ENCODE measurements at places on chromosomes 4 and X.

- DNase-seq: no peak
These were observed 81.1 kb downstream of the DLG3 start for GRCh38 chrX:70525733-70526132.

DNA sequence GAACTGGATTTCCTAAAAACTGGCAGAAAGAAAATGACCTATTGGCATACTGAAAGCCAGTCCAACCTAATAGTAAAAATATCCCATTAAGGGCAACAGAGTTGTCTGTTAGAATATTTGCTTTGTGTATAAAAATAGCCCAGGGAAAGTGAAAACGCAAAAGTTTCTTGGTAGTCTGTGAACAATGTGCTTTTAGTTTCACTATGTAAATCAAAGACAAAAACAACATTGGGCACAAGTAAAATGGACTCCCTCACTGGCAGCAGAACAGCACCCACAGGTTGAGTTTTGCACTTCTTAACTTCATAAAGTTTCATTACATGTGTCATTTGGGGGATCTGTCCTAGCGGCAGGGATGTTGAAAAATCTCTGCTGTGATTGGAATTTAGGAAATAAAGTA, 4.3 kb upstream of the FGG start:
- no peak for DNase-seq

DNA sequence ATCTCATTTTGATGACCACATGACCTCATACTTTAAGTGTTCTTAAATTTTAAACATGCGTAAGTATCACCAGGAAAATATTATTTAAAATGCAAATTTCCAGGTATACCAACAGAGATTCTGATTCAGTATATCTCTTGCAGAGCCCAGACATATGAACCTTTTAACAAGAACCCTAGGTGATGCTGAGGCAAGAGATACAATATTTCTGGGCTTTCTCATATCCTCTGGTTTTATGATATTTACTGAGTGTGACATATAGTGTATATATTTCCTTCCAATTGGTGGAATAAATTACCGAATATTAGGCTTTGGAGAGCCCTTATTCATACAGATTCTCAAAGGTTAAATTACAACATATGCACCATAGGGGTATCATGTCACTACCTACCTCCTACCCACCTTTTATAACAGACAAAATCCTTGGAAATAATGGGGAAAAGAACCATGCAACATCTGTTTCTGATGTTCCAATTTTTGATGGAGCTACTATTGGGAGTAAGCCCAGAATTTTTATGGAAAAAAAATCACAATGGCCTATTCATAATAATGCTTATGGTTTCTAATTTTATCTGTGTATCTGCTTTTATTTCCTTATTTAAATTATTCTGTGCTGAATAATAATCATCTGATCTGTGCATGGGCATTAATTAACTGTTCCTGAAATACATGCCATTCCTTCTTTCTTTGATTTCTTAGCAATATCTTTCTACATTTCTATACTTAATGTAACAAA, 27.1 kb downstream of the KCTD8 start:
- no peak for DNase-seq

- DNase-seq: no peak
These were observed 84.0 kb downstream of the NAA11 start for GRCh38 chr4:79241846-79242245.

GRCh38 chrX:147779173-147779572, 132.5 kb upstream of the FMR1 start:
- no peak for DNase-seq

GRCh38 chr4:41613821-41614220, 75.9 kb downstream of the LIMCH1 start:
- no peak for DNase-seq

- DNase-seq: no peak
These were observed 29.5 kb downstream of the PPP2R3B start for GRCh38 chrX:357035-357692.

GRCh38 chr4:33226133-33226532, 2506.0 kb downstream of the PCDH7 start:
- DNase-seq: no peak

DNA sequence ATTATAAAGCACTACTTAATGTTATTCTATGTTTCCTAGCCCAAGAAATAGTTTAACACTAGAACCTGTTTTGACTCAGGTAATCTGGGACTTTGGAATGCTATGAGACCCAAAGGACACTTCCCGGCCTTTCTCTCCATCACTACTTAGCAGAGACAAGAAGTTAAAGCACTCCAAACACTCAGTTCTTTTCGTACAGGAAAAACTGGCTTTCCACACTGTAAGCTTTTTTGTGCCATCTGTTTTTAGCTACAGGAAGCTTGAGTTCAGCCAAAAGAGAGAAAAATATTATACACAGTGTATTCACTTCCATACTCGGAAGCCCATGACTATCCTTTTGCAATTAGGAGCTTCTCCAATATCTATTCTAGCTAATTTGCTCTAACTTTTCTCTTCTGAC, 7.9 kb upstream of the FGF13 start:
- no peak for DNase-seq

- DNase-seq: no peak
These were observed 111.9 kb upstream of the ACSL4 start for GRCh38 chrX:109844986-109845385.

GRCh38 chr4:14309431-14309830, 681.9 kb upstream of the BOD1L1 start:
- DNase-seq: no peak

DNA sequence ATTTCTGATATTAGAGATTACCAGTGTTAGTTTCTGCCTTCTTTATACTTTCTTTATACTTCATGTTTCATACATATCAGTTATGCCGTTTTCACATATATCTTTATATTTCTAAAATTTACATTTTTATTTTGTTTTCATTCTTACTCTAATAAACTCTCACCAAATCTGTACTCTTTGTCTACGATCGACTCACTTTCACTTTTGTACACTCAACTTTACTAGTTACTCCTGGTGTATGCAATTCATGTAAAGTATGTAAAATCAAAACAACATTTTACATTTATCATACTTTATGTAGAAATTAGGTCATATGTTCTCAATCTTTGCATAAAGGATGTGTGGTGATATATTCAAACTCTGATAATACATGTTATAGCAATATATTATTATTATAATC, 59.9 kb downstream of the UGT2A3 start:
- DNase-seq: no peak

- no peak for DNase-seq
These were observed 79.5 kb downstream of the AFF1 start for GRCh38 chr4:87014284-87014782.

GRCh38 chr4:61273233-61273632, 73.1 kb downstream of the ADGRL3 start:
- no peak for DNase-seq

GRCh38 chr4:957231-957580, 16.2 kb downstream of the DGKQ start:
- DNase-seq: no peak

- no peak for DNase-seq
These were observed 25.6 kb upstream of the PLS3 start for GRCh38 chrX:115535421-115535820.

- peak; percentile 56 for DNase-seq
These were observed at the start of gene NAP1L5 for GRCh38 chr4:88697588-88698329. TSS of gene NAP1L5 (minus strand) at chr4:88697829. CDS start at chr4:88697754, 75 bp downstream.

DNA sequence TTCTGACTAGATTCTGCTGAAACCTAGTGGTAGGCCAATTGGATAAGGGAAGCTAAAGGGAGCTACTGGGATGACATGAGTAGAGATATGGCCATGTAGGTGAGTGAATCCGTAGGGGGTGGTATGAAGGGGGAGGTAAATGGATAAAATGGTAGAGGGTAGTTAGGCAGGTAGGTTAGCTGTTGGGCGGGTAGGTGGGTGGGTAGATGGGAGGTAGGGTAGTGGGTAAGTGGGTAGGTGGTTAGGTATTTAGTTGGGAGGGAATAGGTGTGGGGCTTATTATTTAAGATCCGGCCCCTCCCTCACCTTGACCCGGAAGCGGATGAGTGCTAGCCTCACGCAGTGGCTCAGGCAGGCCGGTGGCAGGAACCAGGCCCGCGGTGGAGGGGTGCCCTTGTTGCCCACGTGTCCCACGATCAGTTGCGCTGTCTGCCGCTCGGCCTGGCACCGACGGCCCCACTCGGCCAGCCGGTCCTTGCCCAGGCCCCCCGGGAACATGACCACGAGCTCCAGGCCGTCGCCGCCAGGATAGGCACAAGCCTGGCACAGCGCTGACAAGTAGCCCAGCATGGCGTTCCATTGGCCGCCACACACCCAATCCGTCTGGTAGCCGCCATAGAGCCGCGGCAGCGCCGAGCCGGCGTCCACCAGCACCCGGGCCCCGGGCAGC, 725 bp downstream of the FAM120C start:
- DNase-seq: peak; percentile 39

- peak; percentile 86 for DNase-seq
These were observed 107.9 kb downstream of the PALLD start for GRCh38 chr4:168604496-168605373.

- DNase-seq: no peak
These were observed 165.8 kb downstream of the SHROOM4 start for GRCh38 chrX:50648156-50648555.

DNA sequence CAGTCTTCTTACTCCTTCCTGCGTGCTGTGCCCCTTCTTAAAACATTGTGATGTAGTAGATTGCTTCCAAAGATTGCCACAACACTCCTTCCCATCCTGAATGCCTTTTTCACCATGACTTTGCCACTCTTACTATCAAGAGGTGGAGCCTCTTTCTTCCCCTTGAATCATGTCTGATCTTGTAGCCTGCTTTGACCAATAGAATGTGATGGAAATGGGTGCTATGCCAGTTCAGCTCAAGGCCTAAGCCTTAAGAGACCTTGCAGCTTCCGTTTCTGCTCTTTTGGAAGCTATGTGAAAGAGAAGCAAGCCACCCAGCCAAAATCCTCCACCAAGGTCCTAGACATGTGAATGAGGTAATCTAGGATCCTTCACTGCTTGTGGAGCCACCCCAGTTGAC, 31.6 kb upstream of the RP2 start:
- DNase-seq: no peak

DNA sequence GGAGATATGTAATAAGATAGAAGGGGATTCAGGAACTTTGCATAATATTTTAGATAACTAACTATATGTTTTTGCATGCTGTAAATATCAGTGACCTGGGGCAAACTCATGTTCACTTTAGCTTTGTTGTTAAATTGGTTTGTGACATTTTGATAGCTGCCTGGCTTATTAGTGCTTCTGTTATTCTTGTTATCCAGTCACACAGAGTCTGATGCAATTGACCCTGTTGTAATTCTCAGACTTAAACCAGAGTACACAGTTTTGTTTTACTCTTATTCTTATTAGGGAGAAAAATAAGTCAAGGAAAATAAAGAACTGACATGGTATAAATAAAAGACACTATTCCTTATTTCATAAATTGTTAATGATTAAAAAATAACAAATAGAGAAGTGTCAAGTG, 516.7 kb upstream of the SLIT2 start:
- no peak for DNase-seq

- no peak for DNase-seq
These were observed 964.3 kb upstream of the TENM3 start for GRCh38 chr4:181278941-181279340.

DNA sequence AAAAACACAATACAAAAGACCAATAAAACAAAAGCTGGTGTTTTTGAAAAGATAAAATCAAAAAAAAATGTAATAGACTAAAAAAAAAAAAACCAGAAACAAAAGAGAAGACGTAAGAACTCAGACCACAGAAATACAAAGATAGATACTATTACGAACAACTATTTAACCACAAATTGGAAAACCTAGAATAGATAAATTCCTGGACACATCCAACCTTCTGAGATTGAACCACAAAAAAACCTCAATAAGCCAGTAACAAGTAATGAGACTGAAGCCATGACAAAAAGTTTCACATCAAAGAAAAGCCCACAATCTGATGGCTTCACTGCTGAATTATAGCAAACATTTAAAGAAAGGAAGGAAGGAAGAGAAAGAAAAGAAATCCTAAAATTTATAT, 16.2 kb downstream of the RCHY1 start:
- DNase-seq: no peak

DNA sequence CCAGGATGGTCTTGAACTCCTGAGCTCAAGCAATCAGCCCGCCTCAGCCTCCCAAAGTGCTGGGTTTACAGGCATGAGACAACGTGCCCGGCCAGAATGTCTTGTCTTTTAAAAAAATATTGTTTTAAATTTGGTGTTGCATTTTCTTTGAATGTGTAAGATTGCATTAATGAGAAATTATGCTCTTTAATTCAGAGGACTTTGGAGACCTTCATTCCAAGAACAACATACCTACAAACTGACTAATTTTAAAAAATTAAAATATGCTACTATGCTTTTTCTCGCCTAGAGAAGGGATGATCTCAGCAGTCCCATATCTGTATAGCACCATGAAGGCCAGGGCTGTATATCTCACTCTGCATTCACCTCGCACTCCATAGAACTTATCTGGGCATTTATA, 204.3 kb upstream of the SLC7A11 start:
- no peak for DNase-seq

- no peak for DNase-seq
These were observed 28.2 kb upstream of the MCF2 start for GRCh38 chrX:139736151-139736550.

- DNase-seq: peak; percentile 51
These were observed 763 bp downstream of the PYURF start for GRCh38 chr4:88522702-88523324.

- DNase-seq: no peak
These were observed 18.8 kb downstream of the MSANTD1 start for GRCh38 chr4:3267576-3268394.

DNA sequence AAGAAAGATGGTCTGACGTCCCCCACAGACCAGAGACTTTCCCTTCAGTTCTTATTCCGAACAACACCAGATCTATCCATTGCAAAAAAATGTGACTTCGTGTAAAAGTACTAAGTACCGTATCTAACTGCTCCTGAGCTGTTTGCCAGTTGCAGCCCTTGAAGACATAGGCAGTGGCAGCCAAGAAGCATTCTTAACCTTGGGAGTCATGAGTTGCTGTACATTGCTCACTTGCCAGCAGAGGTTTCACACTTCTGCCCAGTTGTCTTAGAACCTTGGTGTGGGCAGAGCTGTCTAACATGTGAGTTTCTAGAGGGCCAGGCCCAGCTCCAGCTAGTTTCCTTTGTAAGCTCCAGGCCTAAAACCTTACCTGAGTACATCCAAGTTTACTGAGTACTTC, 10.5 kb upstream of the CHRDL1 start:
- DNase-seq: no peak

- no peak for DNase-seq
These were observed 4.1 kb downstream of the FOXP3 start for GRCh38 chrX:49260221-49260985.

GRCh38 chrX:116873671-116874070, 410.9 kb upstream of the CT83 start:
- peak; percentile 10 for DNase-seq

DNA sequence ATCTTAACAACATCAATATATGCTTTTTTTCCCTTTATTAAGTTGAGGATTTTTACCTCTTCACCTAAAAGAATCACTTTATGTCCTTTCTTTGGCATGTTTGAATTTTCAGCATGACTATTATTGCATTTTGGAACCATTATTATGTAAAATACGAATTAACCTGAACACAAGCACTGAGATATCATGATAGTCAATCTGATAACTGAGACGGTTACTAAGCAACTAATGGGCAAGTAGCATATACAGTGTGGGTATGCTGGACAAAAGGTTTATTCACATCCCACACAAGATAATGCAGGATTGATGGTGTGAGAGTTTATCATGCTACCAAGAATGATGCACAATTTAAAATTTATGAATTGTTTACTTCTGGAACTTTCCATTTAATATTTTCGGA, 24.6 kb upstream of the GLRA3 start:
- DNase-seq: no peak
